ENCODE measurements at places on chromosomes 4 and X.
A peak's percentile ranks its signal among the peaks of the same experiment; 100 is the strongest.

DNA sequence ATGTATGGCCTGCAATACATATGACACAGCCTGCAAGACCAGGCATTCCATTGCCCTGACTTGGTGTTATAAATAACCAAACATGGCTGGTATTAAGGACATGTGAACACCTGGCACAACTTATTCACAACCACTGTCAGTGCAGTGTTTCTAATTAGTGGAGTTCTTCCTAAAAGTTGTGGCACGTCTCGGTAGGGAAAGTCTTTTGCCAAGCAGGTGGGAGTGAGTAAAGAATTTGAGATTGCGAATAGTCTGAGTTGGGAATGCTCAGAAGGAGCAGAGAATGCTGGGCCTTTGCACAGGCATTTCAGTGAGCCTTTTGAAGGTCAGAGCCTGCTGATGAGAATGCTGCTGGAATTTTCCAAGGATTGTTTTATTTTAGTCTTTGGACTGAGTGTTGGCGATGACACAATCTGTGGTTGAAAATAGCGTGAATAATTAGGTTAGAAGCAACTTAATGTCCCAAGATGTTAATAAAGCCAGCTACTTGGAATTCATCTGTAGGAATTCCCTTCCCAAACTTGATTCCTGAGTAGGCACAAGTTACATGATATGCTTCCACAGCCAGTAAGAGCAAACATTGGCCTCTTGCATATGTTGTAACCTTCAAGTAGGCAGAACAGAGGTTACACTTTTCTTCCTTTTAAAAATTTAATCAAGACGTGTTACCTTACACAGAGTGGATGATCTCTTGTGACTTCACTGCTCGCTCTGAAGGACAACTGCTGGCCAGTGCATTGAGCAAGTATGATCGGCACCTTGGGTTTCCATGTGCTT is 83.6 kb upstream of the PGRMC2 start:
- no peak for DNase-seq

DNA sequence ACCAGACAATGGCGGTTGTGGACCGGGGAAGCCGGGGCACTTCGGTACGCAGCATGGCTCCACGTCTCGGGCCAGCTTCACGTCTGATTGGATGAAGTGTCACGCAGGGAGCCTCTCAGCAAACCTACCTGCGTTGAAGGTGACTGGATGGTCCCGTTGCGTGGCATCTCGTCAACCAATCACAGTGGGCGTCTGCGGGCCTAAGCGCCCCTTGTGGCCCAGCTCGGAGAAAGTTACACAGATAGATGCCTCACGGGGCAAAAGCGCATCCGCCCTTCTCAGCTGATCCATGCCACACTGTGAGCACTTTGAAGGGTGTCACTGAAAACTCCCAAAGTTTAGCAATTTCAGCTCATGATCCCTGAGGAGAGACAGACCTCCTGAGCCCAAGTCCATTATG is at the start of gene H2BW1:
Gene H2BW1 (minus strand): TSS at position 103 of the 400 bp plus-strand sequence. CDS start 132 bp downstream, outside the sequence.
- DNase-seq = no peak

- DNase-seq = no peak
Observed at GRCh38 chrX:42028109-42028508, 104.8 kb upstream of the CASK start.

GRCh38 chrX:9646471-9647224 is 119.0 kb downstream of the GPR143 start:
- DNase-seq = no peak

DNA sequence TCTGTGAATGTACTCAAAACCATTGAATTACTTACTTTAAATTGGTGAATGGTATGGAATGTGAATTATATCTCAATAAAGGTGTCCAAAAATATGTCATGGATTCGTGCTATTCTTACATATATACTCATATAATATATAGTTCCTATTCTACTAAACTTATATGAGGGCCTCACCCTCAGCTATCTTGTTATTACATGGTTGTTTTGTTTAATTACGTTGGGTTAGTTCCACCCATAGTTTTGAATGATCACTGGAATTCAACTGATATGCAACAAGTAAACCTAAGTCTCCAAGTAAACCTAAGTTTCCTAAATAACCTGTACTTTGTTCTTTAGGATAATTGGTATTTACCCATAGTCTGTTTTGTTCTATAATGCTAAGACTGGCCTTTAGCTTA is 30.6 kb upstream of the CD99L2 start:
- no peak for DNase-seq

DNA sequence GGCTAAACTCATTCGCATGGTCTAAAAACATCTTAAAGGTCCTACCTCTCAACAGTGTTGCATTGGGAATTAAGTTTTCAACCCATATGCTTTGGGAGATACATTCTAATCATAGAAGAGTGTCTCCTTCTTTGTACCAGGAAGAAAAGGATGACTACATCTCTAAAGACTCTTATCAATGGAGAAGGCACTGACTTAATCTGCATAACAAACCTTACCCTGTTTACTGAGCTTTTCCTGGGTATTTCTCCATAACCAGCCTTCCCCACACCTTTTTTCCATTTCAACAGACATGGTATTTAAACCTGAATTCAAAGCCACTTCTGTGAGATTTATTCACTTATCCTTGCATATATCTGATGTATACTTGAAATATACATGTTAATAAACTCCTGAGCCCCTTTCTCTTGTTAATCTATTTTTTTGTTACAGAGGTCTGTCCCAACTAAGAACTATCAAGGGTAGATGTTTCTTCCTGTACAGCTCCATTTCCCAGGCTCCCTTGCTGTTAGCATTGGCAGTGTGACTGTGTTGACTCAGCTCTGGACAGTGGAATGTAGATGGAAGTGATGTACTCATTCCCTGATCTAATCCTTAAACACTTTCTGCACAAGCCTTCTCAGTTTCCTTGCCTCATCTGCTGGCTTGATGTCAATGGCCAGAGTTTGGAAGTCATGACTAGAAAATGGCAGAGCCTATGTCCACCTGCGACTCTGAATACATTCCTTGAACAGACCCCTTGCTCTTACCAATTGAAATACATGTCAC is 148.9 kb upstream of the CPEB2 start:
- no peak for DNase-seq

GRCh38 chr4:2537011-2537830 is 774 bp downstream of the FAM193A start:
- peak; percentile 66 for DNase-seq

- no peak for DNase-seq
Observed at GRCh38 chrX:128287693-128288092, 235.5 kb upstream of the ACTRT1 start.
